Lung microvascular endothelial cell (primary cell): ENCODE measurements at places on chromosomes 1 and 21. TPM values are rescaled to one million over a fixed set of nuclear protein-coding genes. Genes with fewer than 3 reads are reported as not detected.

KLHDC7A gene
- not detected in 2 replicates for total RNA-seq

OPTC gene
- total RNA-seq: not detected in 2 replicates

DNA sequence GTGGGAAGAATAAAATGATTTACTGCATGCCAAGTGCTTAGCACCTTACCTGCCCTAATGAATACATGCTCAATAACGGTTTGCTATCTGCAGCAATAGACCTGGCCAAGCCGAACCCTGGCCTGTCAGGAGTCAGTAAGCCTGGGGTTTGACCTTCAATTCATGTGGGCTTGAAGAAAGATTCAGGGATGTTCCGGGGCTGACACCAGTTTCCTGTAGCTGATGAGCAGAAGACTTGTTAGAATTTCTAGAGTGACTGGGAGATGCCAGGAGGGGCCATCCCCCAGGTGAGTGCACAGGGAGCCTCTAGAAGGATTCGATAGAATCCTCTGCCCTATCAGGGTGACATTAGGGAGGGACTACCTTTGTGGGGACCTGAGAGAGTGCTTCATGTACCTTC lies 210.9 kb downstream of the HIVEP3 start:
- no peak for DNase-seq

GRCh38 chr1:179384027-179384426 lies 18.3 kb downstream of the AXDND1 start:
- DNase-seq: no peak

MAP3K6 gene
- 2.0 and 3.9 TPM in 2 replicates for total RNA-seq

DNA sequence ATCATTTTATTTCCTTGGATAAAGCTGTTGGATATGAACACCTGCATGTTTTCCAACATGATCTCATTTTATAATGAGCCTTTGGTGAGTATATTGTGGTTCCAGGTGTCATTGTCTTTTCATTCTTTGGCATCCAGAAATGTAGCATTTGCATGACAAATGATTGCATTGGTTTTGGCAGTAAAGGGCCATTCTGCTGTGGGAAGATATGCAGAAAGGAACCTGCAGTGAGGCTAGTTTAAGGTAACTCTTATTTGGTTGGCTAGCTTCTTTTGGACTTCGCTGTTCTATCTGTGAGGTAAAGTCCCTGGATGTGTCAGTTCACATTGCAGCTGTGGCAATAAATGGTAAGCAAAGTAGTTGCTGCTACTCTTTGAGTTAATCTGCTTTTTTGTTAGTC lies 343.0 kb downstream of the AMY1C start:
- no peak for DNase-seq
